NCI-H2081 (cell line): ENCODE measurements at places on chromosomes 12 and 14.

DNA sequence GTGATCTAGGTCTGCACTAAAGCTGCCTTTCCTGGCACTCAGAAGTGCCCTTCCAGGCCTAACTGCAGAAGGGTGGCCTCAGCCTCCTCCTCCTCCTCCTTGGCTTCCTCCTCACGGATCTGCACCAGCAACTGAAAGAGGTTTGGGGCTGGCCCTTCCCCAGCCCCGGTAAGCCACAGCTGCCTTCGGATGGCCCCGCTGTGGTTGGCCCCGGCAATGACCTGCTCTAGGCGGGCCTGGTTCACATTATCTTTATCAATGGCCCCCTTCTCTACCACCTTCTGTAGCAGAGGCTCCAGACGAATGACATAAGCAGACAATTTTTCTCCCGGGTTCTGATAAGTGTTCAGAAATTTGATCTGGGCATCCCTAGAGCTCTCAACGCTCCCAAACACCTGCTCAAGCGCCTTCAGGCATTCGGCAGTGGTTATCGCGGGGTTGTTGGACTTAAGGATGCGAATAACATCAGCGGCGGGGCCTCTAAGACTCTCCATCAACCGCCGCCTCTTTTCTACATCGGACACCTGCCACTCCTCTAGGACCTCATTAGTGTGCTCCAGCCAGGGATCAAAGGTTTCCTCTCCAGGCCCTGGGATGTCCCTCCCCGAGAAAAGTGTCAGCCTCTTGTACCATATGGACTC is 1.5 kb downstream of the PNMA1 start:
- DNase-seq: peak; percentile 45

DNA sequence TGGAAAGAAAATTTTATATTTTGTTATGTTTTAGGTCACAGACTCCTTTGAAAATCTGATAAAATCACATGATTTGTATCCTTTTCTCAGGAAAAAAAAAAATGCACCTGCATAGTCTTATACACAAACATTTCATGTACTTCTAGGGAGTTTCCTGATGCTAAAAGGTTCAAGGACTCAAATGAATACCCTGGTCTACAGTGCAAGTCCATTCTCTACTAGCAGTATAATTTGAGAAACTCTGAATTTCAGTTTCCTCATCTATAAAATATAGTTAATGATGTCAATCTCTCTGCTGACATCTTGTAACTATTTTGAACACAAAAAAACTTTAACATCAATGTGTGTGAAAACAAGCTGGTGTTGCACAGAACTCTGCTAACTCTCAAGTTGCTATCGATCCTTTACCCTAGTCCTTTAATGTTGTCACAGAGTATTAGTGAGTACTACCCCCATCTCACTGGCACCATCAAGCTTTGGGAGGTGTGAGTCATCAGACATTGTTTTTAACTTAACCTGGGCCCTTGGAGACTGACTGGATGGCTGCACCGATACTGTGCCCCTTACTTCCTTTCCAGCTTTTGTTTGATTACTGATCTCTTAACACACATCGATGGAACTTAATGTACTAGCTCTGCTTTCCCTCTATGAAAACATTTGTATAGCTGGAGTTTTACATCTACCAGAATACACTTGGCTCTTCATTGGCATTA is 251.9 kb upstream of the SOX5 start:
- no peak for DNase-seq

- no peak for DNase-seq
These were observed 33.0 kb downstream of the MTHFD1 start for GRCh38 chr14:64421166-64421565.

DNA sequence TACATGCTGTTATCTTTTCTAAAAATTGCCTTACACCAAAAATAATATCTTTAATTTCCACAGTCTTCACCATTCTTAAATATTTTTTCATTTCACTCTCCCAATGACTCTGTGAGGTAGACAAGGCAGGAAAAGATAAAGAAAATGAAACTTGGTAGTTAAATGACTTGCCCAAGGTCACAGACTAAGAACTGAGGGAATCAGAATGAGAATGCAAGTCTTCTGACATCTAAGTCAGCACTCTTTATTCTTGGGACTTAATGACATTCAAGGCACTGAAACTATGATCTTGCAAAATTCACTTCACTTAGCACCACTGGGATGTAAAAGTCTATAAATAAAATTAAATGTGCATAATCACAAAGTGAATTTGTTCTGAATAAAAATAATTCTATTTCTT is 104.5 kb downstream of the SLC2A13 start:
- DNase-seq: no peak

DNA sequence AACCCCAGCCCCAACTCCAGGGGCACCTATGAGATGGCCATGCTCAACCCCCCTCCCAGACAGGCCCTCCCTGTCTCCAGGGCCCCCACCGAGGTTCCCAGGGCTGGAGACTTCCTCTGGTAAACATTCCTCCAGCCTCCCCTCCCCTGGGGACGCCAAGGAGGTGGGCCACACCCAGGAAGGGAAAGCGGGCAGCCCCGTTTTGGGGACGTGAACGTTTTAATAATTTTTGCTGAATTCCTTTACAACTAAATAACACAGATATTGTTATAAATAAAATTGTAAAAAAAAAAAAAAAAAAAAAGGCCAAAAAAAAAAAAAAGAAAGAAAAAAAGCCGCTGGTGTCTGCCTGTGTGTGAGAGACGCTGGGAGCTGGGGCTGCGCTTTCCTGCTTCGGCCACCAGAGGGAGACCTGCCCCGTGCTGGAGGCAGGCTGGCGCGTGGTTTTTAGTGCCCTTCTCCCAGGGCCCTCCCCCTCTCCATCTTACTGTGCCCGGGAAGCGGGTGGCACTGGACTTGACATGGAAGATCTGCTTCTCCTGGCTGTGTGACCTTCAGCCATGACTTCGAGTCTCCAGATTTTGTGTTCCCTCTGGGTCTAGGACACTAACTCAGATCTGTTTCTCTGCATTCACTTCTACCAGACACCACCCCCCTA is 3.4 kb upstream of the NXPH4 start:
- peak; percentile 80 for DNase-seq

- no peak for DNase-seq
These were observed 72.8 kb downstream of the PITPNM2 start for GRCh38 chr12:123078120-123078465.

DNA sequence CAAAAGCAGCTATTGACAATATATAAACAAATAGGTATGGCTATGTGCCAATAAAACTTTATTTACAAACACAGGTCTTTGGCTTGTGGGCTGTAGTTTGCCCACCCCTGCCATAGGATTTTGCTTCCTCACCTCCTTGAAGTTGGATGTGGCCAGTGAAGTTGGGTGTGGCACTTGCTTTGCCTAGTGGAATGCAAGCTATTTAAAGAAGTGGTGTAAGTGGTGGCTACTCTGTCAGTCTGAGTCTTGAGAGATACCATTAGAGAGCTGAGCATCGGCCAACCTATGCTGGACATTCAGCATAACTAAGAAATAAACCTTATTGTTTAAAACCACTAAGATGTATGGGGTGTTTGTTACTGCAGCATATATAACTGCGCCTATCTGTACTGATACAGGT is 321.3 kb downstream of the RGS6 start:
- no peak for DNase-seq

- peak; percentile 79 for DNase-seq
These were observed 105.2 kb upstream of the ATF7IP start for GRCh38 chr12:14260011-14260993.

DNA sequence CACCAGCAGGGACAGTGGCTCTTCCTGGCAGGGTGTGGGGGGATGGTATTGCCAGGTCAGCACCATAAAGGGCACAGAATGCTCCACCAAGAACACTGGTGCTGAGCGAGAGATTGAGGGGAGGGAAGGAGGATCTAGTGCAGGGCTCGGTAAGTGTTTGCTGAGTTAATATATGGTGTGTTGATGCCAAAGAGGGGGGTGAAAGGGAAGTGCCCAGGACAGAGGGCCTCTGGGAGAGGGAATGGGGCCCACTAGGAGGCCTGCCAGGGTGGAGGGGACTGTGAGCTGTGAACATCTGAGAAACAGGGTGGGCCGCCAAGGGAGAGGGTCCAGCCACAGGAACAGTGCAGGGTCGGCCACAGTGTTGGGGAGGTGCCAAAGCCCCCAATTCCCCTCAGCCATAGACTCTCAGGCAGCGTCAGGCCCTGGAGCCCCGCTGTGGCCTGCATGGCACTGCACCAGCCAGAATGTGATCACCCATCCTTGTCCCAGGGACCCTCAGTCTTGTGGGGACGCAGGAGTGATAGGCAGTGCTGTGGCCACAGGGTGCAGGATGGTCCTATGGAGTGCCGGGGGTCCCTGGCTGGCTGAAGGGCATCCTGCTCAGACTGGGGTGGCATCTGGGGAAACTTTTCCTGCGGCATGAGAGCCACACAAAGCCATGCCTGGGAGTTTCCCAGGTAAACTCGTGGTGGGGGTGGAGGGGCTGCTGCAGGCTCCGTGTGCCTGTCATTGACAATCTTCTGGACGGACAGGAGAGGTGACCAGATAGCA is 11.9 kb downstream of the RIN3 start:
- no peak for DNase-seq

DNA sequence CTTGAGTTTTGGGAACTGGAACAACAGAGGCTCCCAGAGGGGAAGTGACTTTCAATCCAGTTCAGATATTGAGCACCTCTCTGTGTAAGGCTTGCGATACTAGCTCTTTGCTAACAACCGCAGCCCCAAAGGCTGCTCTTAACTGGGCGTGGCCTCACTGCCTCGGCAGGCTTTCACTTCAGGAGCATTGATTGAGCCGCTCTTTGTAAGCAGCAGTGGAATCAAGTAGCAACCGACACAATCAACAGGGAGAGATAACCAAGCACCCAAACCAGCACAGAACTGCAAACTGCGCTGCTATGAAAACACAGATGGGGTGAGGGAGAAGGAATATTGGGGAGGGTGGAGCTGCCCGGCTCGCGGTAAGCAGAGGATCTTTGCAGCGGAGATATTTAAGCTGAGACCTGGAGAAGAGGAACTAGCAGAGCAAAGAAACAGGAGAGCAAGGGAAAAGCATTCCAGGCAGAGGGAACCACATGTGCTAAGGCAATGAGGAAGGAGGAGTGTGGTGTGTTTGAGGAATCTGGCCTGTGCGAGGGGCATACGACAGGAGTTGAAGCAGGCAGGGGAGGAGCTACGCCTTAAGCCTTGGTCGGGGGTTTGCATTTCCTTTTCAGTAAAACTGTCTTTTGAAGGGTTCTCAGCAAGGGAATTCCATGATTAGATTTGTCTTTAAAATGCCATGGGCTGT is 17.3 kb upstream of the YY1 start:
- peak; percentile 48 for DNase-seq

DNA sequence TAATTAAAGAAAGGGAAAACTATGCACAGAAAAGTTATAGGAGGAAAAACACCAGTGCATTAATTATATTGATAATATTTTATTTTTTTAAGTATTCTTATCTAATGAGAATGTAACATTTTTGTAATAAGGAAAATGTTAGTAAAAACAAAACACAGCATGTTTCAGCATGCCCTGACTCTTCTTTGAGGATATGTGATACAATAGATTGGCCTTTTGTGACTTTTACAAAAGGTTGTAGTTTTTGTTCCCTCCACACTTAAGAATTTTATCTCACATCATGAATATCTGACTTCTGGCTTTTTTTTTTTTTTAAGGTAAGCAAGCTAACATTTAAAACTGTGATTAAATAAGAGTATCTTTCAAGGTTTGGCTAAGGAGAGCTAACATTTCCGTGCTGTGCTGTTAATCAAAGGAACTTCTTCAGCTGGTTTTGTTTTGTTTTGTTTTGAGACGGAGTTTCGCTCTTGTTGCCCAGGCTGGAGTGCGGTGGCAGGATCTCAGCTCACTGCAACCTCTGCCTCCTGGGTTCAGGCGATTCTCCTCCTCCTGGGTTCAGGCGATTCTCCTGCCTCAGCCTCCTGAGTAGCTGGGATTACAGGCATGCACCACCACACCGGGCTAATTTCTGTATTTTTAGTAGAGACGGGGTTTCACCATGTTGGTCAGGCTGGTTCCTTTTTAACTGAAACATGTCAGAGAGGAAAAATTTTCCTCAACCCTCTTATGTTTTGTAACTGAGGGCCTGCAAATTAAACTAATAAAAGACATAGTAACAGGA is 30.8 kb upstream of the RESF1 start:
- no peak for DNase-seq

GRCh38 chr12:32454075-32454474 is 54.7 kb downstream of the FGD4 start:
- DNase-seq: no peak

- no peak for DNase-seq
These were observed 91.5 kb downstream of the ARF6 start for GRCh38 chr14:49984424-49984823.

DNA sequence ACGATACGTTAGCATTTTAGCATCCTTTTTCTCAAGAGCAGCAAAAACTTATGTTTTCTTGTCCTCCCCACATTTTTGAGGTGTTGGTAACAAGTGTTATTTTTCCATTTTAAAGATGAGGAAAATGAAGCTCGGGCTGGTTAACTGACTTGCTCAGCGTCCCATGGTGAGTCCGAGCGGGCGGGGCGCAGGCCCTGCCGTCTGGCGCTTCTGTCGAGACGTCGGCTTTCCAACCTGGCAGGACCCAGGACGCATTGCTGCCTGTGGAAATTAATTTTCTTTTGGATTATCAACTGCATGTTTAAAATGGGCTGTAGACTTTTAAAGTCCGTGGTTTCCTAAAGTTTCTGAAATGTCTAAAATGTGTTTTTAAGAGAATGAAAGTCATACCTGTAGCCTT is 30.4 kb downstream of the XRCC3 start:
- DNase-seq: no peak

GRCh38 chr12:62361048-62361447 is 100.8 kb downstream of the USP15 start:
- no peak for DNase-seq

- no peak for DNase-seq
These were observed 361.2 kb upstream of the PDE3A start for GRCh38 chr12:20006871-20007730.

- DNase-seq: peak; percentile 53
These were observed 398.3 kb downstream of the APAF1 start for GRCh38 chr12:99043319-99043914.

DNA sequence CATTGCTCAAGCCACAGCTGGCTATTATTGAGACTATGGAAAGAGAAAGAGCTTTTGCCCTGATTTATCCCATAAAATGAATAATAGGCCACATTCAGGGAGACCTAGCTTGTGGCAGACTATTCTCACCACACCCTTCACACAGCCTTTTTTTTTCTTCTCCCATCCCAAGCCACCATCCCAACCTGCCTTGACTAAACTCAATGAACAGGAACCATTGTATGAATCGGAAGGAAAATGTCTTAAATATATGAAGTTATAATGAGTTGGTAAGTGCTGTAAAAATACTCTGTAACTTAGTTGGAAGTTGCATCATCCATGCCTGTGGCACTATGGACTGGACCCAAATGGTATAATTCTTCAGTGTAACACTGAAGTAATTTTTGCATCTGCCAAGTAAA is 338.4 kb downstream of the RAD51B start:
- DNase-seq: no peak
